EL (cell line): ENCODE measurements at places on chromosomes 12 and 14.

- no peak for DNase-seq
These were observed 21.3 kb upstream of the POC1B start for GRCh38 chr12:89547101-89547500.

DNA sequence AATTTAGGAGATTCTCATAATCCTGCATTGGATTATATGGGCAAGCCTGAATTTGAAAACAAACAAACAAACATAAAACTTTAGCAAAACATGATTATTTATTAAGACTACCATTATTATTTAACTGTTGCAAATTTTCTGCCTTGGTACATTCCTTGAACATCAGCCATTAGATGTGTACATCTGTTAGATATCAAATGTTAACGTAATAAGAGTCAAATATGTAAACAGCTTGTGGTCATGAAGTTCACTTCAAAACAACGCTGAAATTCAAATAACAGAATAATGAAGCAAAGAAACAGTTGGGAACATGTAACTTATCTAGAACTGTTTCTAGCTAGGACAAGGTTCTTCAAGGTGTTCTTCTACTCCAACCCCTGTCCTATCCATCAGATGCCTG lies 14.3 kb upstream of the TMX1 start:
- no peak for DNase-seq

DNA sequence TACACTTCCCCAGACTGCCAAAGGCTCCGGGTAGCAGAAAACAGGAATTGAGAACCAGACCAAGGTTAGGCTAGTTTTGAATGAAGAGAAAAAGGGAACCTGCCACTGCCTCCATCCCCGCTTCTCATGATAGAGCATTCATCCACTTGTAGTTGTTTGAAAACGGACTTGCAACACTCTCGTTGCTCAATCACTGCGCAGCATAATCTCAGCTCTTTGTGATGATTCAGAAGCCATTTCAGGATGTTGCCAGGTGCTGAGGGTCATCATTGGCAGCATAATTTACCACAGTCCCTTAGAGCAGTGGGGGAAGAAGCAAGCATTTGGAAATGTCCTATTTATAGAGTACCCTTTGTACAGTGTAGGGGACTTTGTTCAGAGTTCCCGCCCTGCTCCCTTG lies 25.6 kb downstream of the KCNK13 start:
- DNase-seq: peak; percentile 30

DNA sequence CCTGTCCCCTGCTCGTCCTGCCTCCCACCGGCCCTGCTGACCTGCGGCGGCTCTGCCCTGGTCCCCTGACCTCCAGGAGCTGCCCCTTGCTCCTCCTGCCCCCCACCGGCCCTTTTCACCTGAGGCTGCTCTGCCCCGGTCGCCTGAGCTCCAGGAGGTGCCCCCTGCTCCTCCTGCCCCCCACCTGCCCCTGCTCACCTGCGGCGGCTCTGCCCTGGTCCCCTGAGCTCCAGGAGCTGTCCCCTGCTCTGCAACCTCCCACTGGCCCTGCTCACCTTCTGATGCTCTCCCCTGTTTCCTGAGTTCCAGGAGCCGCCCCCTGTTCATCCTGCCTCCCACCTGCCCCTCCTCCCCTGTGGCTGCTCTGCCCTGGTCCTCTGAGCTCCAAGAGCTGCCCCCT lies 101.3 kb downstream of the TMEM121 start:
- no peak for DNase-seq

DNA sequence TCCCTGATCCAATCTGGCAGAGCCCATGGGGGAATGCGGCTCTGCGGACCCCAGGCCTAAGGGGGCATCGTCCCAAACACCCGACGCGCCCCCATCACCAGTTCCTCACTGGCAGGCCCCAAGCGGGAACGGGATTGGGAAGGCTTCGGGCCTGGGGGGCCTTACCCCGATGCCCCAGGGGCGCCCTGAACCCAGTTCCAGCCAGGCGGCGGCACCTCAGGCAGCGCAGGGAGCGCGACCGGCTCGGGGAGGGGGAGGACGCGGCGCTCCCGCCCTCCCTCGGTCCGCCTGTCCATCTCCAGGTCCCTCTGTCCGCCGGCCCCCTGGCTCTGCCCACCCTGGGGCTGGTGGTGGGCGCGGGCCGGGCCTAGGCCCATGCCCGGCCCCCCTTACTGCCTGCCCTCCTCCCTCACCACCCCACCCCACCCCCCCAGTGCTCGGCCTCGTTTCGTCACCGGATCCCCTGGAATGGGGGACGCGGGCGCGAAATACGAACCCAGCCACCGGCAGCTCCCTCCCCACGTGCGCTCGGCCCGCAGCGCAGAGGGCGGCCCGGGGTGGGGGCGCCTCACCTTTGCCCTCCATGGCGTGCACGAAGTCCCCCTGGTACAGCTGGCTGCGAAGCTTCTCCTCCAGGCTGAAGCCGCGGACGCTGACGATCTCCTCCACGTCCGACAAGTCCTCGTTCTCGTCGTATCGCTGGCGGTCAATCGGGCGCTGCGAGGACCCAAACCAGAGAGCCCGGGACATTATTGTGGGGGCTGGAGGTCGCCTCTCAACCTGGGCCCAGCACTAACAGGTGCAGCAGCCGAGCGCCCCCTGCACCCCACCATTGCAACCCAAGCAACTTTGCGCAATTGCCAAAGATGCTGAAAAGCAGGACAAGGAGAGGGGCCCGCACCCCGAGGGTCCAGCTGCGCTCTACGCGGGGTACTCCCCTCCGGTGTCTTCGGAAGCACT lies 2.3 kb downstream of the KDM2B start:
- peak; percentile 53 for DNase-seq

DNA sequence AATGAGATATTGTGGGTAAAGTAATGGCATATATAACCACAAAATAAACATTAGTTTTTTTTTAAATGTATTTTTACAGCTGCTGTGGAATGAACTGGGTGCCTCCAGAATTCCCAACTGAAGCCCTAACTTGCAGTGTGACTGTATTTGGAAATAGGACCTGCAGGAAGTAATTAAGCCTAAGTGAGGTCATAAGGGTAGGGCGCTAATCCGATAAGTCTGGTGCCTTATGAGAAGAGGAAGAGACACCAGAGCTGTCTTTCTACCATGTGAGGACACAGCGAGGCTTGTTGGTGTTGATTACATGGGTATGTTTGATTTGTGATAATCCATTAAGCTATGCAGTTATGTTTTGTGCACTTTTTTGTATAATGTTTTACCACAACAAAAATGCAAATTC lies 136.8 kb downstream of the TPH2 start:
- DNase-seq: no peak

DNA sequence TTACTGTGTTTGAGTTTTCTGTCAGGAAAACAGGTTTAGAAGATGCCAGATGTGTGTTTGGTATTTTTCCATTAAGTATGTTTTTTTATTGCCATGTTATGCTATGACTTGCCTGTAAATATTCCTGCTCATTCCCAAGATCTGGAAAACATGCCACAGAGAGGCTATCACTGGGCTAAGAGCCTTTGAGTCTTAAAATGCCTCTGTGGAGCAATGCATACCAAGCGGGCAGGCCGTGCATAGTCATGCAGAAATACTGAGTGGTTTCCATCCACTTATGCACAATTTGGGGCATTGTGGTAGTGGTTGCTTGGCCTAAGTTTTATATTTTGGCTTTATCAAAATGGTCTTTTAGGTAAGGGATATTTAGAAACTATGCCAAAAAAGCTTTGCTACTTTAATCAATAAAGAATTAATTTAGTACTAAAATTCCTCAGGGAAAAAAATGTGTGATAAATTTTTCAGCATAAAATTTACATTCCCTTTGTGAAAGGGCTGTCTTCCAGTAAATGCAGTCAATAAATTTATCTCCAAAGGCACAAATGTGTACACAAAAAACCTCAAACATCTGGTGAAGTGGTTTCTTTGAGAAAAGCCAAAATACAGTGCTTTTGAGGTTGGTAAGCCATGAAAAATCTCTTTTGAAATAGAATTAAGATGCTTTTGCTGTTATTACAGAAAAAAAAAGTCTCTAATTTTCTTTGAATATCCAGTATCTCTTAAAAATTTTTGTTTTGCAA lies 341.3 kb upstream of the FBXO33 start:
- DNase-seq: no peak

DNA sequence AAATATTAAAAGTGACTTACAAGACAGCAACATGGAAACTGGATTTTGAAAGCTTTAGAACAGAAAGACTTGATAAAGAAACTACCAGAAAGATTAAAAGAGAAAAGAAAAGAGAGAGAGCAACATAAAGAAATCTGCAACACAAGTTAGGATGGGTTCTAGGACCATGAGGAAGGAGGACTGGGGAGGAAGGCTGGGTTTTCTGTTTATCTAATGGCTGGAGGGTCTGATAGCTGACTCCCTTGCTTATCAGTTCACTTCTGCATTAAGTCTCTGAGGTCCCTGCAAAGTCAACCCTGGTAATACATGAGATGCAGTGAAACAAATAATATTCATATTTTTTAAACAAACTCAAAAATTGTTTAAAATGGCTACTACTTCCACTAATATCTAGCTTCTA lies 90.1 kb downstream of the RPAP3 start:
- DNase-seq: no peak

DNA sequence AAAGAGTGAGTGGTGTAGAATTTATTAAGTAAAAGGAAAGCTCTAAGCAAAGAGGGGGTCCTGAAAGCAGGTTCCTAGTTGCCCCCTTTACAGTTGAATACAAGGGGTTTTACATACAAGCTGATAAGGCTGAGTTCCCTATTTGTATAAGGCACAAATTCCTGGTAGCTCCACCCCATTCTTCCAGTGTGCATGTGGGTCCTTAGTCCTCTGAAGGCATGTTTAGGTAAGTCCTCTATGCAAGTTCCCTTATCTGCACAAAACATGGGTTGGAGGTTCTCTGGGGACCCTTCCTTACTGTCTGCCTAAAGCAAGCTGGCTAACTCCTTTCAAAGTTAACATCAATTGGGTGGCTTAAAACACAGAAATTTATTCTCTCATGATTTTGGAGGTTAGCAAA lies 2.9 kb upstream of the FAR2 start:
- no peak for DNase-seq

DNA sequence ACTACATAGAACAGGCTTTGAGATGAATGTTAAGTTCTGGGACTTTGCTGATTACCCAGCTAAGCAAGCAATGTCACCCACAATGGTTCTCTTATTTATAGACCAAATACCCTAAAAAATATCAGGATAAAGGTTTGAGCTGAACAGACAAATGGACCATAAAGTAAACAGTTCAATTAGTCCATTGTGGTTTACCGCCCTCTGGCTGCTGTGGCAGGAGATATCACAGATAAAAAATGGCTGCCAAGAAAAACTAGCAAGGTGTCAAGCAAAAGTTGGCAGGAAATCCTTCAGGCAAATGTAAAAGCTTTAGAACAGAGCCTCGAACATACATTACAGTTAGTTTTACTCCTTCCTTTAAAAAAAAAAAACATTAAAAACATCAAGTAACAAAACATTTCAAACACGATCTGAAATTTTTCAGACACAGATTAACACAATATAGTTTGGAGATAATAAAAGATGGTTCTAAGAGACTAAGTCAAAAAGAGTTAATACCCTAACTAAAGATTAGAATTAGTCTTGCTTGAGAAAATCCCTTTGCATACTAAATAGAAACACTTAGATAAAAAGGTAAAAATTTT lies 41.3 kb downstream of the MED13L start:
- peak; percentile 61 for DNase-seq

DNA sequence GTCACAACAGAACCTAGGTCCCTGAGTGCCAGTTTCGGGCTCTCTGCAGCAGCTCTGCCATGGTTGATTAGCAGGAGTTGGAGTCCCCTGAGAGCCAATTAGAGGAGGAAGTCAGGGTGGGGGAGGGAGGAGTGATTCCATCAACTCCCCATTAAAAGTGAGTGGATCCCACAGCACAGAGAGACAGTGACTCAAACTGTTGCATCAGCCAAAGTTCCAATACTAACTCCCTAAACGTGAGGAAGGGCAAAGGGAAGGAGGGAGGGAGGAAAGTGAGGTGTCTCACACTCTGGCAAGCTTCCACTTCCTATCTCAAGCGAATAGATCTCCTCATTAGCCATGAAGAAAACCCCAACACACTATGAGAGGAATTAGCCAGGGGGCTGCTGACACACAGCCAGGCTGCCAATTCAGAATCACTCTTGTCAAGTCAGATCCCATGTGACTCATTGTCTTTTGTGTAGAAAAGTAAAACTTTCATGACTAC lies 23.6 kb downstream of the OR11H4 start:
- peak; percentile 93 for DNase-seq

DNA sequence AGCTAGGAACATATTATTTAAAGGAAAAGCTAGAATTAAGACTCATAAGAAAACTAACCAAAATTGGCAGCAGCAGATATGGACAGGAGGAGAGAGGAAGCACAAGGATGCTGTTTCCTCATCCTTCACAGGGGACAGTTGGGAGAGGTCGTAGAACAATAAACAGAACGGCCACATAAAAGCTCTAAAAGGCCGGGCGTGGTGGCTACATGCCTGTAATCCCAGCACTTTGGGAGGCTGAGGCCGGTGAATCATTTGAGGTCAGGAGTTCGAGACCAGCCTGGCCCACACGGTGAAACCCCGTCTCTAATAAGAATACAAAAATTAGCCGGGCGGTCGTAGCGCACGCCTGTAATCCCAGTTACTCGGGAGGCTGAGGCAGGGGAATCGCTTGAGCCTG lies 10.5 kb downstream of the TCL1B start:
- DNase-seq: no peak

DNA sequence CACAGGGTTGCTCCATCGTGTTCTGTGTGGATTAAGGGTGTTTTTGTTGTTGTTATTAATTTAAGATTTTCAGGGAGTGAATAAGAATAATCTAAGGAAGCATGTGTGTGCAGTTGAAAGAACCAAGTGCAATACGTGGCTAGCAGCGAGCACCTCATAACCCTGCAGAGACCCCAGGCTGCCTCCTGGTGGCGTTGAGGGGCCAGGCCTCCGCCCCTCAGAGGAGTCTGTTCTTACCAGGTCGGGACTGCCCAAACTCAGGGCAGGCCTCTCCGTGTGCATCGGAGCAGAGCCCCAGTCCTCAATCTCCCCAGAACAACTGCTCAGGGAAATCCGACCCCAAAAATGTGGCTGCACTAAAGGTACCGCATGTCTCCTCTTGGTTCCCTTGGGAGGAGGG lies 36.8 kb downstream of the IL31 start:
- DNase-seq: no peak

GRCh38 chr12:114478865-114479264 lies 72.9 kb upstream of the TBX5 start:
- DNase-seq: no peak
